ENCODE measurements at places on chromosomes 1 and 21.

DNA sequence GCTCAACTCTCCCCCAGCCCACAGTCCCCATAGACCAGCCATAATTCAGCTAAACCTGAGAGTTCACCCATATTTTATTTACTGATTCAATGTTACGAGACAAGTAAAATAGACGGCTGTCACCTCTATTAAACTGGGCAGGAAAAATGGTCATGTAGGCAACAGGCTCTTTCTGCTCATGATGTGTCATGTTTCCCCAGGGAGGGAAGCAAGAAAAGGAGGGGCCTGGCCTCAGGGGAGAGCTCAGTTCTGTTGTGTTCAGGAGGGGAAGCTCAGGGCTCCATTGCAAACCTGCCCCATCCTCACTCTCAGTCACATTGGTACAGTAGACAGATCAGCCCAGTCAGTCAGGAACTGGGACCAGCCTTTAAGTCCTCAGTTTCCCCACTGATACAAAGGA is 12.8 kb downstream of the GRIK3 start:
- DNase-seq: no peak

DNA sequence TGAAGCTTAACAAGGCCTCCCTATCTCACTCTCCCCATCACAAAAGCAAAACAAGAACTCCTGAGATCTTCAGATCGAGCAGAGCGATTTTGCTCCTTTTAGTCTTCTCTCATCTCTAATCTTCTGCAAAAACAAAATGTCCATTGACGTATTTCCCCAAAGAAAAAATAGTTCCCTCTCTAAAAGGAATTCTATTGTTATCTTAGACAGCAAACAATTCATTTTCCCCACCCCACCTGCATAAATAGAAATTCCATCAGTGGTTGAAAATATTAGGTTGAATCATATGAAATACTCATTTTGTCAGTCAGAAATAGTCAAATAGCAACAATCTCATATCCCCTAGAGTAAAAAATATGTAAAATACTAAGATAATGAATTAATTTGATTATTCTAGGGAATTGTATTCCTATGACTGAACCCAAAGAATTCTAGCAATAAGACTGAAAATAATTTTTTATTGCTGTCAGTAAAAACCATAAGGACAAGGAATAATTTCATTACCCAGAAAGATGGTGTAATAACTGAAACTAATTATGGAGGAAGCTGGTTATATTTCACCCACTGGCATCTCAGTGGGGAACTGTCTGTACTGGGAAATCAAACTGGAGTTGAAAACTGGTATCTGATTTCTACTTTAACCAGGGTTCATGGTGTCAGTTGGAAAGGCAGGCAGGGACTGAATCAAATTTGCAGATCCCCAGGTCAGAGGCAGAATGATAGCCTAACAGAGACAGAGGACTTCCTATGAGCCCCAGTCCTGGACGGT is 51.3 kb downstream of the RHOU start:
- no peak for DNase-seq

DNA sequence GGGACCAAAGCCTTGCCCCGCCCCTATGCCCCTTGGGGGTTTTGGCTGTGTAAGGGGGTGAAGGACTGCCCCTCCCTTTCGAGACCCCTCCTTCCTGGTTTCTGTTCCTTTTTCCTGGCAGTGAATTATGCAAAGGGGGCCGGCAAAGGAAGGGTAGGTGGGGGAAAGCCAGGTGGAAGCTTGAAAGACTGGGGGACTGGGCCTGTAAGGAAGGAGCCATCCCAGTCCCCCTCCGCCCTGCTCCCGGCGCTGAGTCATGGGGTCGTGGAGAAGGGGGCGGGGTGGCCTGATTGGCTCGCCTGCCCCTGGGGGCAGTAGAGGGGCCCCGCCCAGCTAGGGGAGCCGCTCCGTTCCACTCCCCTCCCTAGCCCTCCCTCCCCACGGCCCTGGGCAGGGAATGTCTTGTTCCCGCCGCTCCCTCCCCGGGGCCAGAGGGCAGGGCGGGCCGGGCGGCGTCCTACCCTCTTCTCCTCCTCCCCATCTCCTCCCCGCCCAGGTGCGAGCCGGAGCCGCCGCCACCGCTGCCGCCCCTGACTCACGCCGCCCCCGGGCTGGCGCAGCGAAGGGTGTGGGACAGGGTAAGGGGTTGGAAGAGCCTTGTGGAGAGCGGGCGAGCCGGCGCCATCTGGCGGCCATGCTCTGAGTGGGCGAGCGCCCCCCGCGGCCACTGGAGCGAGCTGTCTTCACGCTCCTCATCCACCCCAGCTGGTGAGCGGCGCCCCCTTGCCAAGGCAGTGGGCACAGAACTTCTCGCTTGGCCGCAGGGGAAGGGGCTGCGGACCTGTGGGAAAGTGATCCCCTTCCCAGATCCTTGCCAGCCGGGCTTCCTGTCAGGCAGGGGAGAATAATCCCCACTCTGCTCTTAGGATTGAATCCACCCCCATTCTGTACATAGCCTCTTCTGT is 14.7 kb downstream of the ZBTB7B start:
- DNase-seq: peak; percentile 88

DNA sequence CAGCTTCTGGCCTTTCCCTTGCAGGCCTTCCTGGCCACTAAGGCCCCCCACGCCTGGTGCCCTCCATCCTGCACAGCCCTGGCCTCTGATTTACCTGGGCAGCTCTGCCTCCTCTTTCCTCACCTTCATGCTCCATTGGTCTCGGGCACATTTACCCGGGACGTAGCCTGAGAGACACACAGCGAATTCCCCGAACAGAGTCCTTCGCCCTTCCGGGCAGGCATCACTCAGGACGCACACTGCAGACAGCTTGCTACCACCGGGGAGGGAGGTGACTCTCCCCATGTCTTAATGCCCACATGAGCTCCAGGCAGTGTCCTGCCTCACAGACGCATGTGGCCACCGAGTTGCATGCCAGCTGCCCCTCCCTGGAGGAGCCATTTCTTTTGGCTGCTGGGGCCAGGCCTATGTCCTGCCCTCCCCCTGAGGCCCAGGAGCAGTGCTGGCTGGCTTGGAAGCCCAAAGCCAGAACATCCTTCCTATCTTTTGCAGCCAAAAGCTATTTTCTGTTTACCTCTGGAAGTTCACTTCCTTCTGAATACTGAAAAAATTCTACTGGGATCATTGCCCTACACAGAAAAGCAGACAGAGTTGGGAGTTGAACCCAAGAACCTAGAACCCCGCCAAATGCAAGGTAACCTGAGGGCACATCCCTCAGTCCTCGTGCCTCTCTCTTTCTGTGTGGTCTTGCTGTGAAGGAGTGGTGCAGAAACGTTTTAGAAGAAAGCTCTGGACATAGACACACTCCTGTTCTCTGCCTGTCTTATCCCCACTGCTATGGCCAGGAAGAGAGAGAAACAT is 209.5 kb downstream of the TOMM20 start:
- no peak for DNase-seq

GRCh38 chr1:31570228-31570627 is 6.1 kb upstream of the TINAGL1 start:
- no peak for DNase-seq

DNA sequence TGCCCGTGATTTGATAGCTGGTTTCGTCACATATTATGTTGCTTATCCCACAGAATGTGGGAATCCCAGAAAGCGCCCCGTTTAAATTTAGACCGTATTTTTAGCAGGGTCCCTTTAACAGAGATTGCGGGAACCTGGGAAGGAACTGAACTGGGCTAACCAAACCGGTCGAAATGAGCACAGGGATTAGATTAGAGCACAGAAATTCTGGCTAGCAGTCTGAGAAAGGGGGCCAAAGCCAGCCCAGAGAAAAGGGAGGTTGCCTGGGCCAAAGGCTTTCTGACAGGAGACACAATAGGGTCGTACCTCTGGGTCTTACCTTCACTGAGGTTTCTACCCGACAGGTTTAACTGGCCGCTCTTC is 327 bp downstream of the LRRC40 start:
- DNase-seq: no peak

GRCh38 chr1:42957880-42958487 is 684 bp downstream of the SLC2A1 start:
- DNase-seq: peak; percentile 85

DNA sequence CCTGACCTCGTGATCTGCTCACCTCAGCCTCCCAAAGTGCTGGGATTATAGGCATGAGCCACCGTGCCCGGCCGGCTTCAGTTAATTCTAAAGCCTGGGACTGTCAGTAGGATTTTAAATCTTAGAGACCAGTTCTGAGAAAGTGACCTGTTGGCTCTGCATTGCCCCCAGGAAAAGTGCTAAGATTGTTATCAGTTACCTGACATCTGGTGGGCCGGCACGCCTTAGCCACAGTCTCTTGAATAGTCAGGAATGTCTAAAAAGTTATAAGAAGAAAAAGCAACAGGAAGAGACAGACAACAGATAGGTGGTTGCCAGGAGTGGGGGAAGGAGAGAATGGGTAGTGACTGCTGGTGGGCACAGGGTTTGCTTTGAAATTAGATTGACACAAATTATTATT is 35.1 kb downstream of the RABGAP1L start:
- no peak for DNase-seq

All from T-helper 2 cell (primary cell).